T-helper 1 cell treated with Interleukin-12 subunit alpha and Interleukin-12 subunit beta and Interleukin-4 antibody, amounts not matched to agents 30 ng/mL and 1 ng/mL, for 36 hours (primary cell): ENCODE measurements at places on chromosomes 1 and 21. TPM values are rescaled to one million over a fixed set of nuclear protein-coding genes. Genes with fewer than 3 reads are reported as not detected.

The SELE gene
- not detected in 2 replicates for total RNA-seq

The INTS3 gene
- total RNA-seq: 60.6 and 64.4 TPM in 2 replicates

The KRTAP20-4 gene
- total RNA-seq: not detected in 2 replicates

The REN gene
- not detected in 2 replicates for total RNA-seq

The KCNA10 gene
- total RNA-seq: not detected in 2 replicates

The NR5A2 gene
- total RNA-seq: 0.32 and 0.42 TPM in 2 replicates

The BLACAT1 gene
- 0.51 and 0.68 TPM in 2 replicates for total RNA-seq
